NT2/D1 (cell line): ENCODE measurements at places on chromosomes 4 and X.

- DNase-seq, result no peak
Measured at GRCh38 chr4:48603366-48604003, 113.4 kb downstream of the ZAR1 start.

DNA sequence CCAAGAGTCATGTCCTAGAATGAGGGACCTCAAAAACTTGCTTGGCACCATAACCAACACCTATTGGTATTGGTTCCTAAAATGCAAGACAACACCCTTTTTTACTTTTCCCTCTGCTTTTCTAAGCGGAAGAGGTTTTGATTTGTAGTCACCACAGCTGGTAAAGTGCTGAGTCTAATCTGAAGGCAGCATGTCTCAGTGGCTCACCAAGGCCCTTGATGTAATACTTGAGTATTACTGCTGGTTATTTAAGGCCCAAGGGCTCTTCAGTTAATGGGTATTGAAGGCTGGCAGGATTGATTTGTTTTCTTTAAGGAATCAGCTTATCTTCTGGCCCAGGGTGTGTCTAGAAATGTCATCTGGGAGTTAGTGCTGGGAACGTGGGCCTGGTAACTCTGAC lies 735.1 kb downstream of the GLUD2 start:
- DNase-seq, result no peak

DNA sequence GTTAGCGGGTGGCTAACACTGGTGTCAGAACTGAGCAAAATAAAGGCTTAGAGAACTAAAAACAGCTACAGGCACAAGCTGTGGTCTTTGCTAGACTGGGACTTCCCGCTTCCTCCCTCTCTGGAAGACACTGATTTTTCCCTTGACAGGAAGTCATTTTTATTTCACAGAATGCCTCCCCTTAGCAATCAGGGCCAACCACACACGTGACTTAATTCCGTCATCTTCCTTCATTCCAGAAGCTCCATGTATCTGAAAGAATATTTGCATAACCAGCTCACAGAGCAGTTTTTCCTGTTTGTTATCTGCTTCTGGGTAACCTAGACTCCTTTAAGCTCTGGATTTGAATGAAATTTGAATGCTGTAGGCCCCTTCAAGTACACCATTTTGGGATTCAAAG lies 327.5 kb upstream of the FRG1 start:
- DNase-seq, result no peak

GRCh38 chr4:121951521-121952110 lies at the start of gene TRPC3:
Gene TRPC3 (minus strand): TSS chr4:121952060. CDS start chr4:121951680, 380 bp downstream.
- DNase-seq, result no peak

GRCh38 chr4:55348466-55348865 lies 2.4 kb downstream of the SRD5A3 start:
- no peak for DNase-seq

- DNase-seq, result no peak
Measured at GRCh38 chrX:16665089-16665488, 15.1 kb downstream of the S100G start.

GRCh38 chr4:1472148-1472797 lies 66.0 kb upstream of the NKX1-1 start:
- no peak for DNase-seq
